Activated CD4-positive, alpha-beta T cell treated with anti-CD3 and anti-CD28 coated beads for 1 hour (primary cell): ENCODE measurements at places on chromosomes 3 and 15.

- DNase-seq = no peak
These were observed 140.5 kb downstream of the SEMA6D start for GRCh38 chr15:47857776-47858167.

- DNase-seq = no peak
These were observed 242.0 kb upstream of the GOLGA6L4 start for GRCh38 chr15:83993591-83993990.

DNA sequence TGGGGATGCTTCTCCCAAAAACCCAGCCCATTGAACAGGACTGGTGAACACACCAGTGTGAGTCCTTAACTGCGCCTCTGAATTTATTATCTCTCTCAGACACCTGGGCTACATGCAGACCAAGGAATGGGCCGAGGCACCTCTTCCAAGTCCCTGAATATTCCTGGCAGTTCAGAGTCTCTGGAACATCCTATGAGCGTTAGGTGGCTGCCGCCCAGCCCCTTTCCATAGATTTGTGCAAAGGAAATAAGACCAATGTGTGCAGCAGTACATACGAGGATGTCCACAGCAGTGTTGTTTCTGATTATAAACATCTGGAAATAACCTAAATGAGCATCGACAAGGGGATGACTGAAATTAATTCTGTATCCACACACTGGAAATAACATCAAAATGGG, 104.9 kb upstream of the RPL32 start:
- DNase-seq = no peak

DNA sequence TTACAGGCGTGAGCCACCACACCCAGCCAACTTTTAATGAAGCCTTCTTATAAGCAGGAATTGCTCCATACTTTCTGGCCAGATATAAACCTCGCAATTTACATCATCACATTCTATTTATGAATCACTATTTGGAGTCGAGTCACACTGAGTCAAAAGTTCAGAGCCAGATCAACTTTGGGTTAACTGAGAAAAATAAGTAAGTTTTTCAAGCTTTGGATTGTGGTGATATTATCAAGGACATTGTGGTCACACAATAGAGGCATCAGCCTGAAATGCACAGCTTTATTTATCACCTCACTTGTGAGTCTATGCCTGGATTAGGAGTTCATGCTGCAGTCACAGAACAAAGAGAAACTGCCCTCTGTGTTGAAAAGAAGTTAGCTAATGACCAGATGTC, 1163.5 kb downstream of the ROBO1 start:
- no peak for DNase-seq

DNA sequence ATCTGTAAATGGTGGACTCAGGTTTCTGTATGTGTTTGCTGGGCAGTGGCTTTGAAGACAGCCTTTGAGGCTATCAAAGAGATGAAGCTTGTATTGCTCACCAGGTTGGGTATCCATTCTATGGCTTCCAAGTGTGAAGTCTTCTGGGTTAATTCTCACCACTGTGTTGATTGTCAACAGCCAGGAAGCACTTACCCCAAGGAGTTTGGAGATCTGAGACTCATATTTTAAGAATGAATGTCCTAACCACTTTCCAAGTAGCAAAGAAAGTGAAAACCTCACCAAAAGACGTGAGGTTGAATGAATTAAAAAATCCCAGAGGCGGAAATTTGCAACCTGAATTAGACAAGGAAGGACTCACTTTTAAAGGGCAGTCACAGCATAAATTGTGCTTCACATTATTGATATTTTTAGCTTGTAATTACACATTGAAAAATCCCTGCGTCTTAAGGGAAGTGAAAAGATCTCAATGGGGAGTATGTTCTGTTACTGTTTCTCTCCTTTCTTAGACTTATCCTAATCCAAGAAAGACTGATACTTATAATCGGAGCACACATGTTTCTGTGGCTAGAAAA, 304.0 kb upstream of the TPRG1 start:
- DNase-seq = no peak

DNA sequence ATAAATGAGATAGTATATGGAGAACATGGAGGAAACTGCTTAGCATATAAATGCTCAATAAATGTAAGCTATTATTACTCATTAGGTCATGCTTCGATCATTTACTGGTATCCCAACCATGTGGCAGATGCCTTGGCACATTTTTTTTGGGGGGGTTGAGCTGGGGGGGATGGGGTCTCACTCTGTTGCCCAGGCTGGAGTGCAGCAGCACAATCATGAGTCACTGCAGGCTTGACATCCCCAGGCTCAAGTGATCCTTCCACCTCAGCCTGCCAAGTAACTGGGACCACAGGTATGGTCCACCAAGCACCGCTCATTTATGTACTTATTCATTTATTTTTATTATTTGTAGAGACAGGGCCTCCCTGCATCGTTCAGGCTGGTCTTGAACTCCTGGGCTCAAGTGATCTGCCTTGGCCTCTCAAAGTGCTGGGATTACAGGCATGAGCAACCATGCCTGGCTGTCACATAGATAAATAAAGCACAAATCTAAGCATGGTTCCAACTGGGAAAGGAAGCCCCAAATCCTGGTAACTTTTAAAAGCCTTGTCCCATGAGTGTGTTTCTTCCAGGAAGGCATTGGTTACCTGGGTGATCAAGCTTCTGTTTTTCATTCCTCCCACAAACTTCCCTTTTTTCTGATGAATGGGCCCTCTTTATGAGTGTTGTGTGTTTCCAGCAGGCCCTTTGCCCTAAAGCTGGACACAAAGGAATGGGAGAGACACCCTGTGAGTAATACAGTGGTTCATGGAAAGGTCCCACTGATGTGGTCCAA, 147.4 kb upstream of the UMPS start:
- no peak for DNase-seq
